ENCODE measurements at places on chromosomes 11 and 22. TPM values are rescaled to one million over a fixed set of nuclear protein-coding genes. Genes with fewer than 3 reads are reported as not detected.

Gene CSNK2A3
- polyA plus RNA-seq: 0.29 TPM

Gene GGT5
- polyA plus RNA-seq: not detected

Gene PHETA2
- 7.0 TPM for polyA plus RNA-seq

DNA sequence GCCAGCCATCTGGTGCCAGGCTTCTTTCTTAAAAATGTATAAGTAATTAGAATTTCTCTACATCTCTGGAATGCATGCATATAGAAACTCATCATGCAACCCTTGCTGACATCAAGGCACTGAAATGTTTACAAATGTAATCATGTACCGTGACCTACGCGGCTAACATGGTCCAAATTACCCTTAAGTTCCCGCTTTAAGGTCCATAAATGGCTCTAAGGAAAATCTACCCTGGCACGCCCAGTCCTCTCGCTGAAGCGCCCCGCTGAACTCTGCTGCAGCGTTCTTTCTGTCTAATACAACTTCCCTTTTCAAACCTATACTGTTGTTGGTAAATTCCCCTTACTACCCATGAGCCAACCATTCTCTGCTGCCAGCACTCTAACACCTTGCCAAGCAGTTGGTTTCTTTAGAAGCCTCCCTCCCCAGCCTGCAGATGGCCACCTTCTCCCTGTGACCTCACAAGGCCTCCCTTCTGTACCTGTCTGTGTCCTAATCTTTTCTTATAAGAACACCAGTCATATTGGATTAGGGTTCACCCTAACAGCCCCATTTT, 13.5 kb upstream of the HMOX1 start:
- DNase-seq: no peak

- no peak for DNase-seq
Measured at GRCh38 chr22:37445501-37445900, 18.2 kb upstream of the ELFN2 start.

Measured in foreskin keratinocyte (primary cell).